ENCODE measurements at places on chromosomes 6 and 20.

- no peak for DNase-seq
Measured at GRCh38 chr20:61600016-61600415, 348.0 kb downstream of the CDH4 start.

GRCh38 chr20:25250508-25250907 is 2.6 kb downstream of the PYGB start:
- no peak for DNase-seq

- DNase-seq = no peak
Measured at GRCh38 chr6:137259349-137259748, 40.2 kb upstream of the IFNGR1 start.

GRCh38 chr6:75278474-75279077 is 6.0 kb downstream of the TMEM30A start:
- no peak for DNase-seq

GRCh38 chr20:38875175-38875993 is 50.8 kb upstream of the FAM83D start:
- DNase-seq = peak; percentile 46

Measured in T-helper 17 cell (primary cell).